ENCODE measurements at places on chromosomes 1 and 21. TPM values are rescaled to one million over a fixed set of nuclear protein-coding genes. Genes with fewer than 3 reads are reported as not detected.

S100A7A gene
- polyA plus RNA-seq, result not detected

AXDND1 gene
- not detected for polyA plus RNA-seq

DNALI1 gene
- 57.5 TPM for polyA plus RNA-seq

CFAP74 gene
- 0.93 TPM for polyA plus RNA-seq

ADAM30 gene
- not detected for polyA plus RNA-seq

TRABD2B gene
- 0.17 TPM for polyA plus RNA-seq

GPR153 gene
- 4.4 TPM for polyA plus RNA-seq

CHODL gene
- polyA plus RNA-seq, result 0.64 TPM

TBX15 gene
- 9.0 TPM for polyA plus RNA-seq

PCSK9 gene
- polyA plus RNA-seq, result not detected

JMJD4 gene
- 15.6 TPM for polyA plus RNA-seq

GJA8 gene
- polyA plus RNA-seq, result not detected

ZBTB40 gene
- polyA plus RNA-seq, result 13.5 TPM

TCP10L gene
- polyA plus RNA-seq, result 6.8 TPM

APCS gene
- not detected for polyA plus RNA-seq
